ENCODE measurements at places on chromosomes 16 and 17.

GRCh38 chr16:79509211-79509631 lies 91.3 kb downstream of the MAF start:
- no peak for DNase-seq

- no peak for DNase-seq
Observed at GRCh38 chr17:57940231-57940630, 15.0 kb downstream of the CUEDC1 start.

DNA sequence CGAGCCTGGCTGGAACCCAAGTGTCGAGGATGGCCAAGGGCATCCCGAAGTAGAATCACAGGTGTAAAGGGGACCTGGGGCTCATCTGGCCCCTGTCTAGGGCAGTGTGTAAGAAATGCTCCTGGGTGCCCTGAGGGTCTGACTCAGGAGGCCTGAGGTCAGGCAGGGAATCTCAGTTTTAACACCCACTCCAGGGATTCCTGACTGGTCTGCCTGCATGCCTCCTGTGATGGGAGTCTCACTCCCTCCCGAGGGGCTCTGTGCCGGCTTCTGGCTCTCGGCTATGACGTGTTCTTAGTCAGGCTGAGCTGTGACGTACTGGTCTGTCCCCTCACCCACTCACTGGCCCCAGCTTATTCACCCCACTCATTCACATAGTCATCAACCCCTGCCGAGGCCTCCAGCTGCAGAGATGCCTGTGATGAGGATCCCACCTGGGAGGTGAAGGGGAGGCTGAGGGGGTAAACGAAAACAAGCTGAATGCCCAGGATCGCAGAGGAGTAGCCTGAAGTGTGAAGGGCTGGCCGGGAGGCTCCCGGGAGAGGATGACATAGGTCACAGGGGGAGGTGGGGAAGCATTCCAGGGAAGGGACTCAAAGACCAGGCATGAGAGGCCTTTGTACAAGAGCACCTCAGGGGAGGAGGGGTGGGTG lies 23.8 kb downstream of the FAM83G start:
- DNase-seq, result peak; percentile 54

GRCh38 chr17:7989781-7990655 lies 12.4 kb upstream of the GUCY2D start:
- DNase-seq, result peak; percentile 63

GRCh38 chr17:58344047-58344790 lies 7.8 kb downstream of the SUPT4H1 start:
- DNase-seq, result no peak
